ENCODE measurements at places on chromosomes 5 and 9.

- DNase-seq: peak; percentile 26
Measured at GRCh38 chr5:80569961-80570786, at the start of gene ANKRD34B. TSS of gene ANKRD34B (minus strand) at chr5:80570280. CDS start at chr5:80560019, 10,261 bp downstream.

DNA sequence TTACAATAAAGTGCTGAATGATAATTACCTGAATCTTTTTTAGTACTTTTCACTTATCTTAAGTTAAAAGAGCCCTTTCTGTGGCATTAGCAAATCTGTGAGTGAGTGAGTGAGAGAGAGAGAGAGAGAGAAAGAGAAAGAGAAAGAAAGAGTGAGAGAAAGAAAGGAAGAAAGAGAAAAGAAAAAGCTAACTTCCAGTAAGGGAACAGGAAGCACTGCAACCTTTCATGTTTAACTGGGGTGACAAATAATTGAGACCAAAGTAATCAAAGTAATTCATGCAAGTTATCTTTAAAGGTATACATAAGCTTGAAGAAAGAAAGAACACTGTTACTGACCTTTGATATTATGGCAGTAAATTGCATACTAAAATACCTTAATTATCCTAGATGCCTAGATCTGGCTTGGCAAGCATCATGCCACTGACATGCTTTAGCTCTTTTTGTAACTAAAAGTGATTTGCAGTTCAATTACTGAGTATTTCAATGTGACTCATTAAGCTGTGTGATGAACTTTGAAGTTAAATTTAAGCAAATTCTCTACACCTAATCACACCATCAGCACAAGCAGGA, 21.7 kb downstream of the FEM1C start:
- DNase-seq: no peak

DNA sequence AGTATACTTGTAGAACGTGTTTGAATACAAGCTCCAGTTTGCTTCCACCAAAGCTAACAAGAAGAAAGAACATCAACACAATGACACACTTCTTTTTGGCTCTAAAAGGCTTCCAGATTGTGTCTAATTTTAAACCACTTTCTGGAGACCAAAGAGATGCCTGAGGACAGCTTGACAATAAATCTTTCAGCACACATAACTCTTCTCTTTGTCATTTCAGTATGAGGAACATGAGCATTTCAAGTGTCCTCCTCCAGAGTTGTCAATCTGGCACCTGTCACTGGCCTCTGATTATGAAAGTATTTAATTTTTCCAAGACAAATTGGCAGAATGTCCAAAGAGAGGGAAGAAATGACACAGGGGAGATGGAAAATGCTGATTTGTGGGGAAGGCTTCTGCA, 79.0 kb upstream of the TLR4 start:
- DNase-seq: no peak

DNA sequence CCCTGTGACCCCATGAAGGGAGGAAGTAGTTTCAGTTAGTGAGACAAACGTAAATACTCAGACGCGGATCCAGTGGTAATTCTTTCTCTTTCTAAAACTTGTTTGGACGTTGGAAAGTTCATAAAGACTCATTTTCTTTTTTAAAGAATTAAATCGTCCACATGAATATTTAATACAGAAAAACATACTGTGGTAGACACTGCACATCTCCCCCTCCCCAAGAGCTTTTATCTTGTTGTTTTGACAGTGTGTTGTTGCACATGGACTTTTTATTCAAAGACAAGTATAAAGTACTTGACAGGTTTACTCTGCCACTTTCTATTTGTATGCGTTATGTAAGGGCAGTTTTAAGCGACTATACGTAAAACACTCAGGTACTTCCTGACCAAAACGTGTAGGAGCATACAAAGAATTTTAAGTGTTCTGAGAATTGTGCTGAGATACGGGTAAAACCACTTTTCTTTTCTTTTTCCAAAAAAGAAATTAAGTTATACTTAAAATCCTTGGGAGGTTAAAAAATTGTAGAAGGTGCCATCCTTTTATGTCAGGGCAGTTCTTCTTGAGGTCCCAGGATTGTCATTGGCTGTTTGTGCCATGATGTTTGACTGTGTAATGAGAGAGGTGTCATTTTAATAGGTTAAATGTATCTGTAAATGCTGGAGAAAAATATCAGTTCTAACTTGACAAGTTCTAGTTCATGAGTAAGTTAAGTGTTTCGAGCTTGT, 1.3 kb downstream of the NIPBL start:
- DNase-seq: peak; percentile 64

- DNase-seq: no peak
Measured at GRCh38 chr9:107174441-107174840, 108.6 kb upstream of the RAD23B start.

DNA sequence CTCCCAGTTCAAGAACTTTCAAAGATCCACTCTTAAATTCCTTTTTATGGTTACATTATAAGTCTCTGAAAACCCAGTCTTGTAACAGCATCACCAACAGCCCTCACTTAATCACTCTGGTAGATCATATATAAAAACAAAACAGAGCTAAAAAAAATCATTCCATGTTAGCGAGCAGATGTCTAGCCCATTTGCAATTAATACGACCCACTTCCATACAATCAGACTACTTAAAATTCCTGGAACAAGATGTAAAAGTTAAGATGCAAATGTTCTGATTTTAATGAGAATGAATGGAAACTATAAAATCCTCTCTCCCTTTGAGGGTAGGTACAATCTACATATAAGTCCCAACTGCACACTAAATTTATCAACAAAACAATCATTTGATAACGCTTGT, 167.0 kb downstream of the MED27 start:
- DNase-seq: no peak

GRCh38 chr5:14838396-14839319, 32.9 kb downstream of the ANKH start:
- DNase-seq: no peak

DNA sequence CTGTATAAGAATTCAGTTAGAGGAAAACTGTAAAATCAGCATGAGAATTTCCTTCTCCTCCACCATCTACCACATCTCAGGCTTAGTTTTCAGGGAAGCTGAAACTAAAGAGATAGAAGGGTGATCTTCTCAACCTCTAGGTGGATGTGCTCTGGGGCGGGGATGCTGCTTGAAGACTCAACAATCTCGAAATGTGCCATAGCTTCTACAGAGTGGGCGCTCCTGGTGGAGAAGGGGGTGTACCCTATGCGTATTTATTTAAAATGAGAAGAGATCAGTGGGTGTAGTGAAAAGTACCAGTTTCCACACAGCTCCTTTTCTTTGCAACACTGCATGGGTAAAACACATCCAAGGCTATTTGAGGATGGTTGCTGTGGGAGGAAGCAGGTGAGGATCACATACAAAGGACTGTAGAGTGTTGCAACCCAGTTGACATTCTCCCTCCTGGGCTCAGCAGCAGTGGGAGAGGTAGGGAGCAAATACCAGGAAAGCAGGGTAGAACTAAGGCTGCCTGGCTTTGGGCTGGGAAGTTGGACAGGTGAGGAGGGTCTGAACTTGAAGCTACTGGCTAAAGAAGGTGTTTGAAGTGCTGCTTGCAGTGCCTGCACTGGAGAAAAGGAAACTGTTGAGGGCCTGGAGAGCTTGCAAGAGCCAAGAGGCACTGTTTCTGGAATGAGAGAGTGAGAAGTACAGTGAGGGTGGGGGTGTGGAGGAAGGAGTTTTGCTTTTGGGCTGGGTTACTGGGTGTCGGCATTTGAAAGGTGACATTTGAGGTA, 73.1 kb downstream of the MAST4 start:
- DNase-seq: no peak

GRCh38 chr9:13446938-13447842, 167.7 kb upstream of the MPDZ start:
- DNase-seq: peak; percentile 2

DNA sequence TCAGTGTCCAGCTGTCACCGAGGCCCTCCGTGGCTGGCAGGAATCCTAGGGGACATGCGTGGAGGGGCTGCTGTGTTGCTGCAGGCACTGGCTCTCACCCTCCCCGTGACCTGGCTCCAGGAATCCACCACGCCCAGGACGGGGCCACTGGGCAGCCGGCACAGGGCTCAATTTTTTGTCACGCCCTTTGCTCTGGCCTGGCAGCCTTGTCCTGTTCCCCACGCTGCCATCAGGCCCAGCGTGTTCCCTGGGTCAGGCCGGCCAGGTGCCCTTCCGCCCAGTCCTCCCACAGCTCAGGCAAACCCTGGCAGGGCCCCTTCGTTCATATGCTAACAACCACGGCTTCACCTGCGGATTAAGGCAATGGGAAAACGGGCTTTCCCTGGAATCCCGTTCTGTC, 37.3 kb downstream of the PROP1 start:
- DNase-seq: no peak

DNA sequence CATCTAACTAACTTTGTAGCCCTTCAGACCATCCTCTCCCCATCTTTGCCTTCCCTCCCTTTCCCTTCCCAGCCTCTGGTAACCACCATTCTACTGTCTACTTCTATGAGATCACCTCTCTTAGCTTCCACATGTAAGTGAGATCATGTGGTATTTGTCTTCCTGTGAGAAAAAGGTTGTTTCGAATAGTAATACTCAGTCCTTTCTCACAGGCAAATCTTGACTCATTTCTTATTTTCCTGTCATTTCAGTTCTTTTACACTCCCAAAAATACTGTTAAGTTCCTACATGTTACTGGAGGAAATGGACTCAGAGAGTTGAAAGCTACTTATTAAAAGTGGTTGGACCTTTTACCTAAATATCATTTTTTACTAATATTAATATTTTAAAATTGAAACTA, 82.1 kb downstream of the SLF1 start:
- no peak for DNase-seq

GRCh38 chr9:135480940-135481310, 1.3 kb downstream of the PPP1R26 start:
- DNase-seq: no peak

DNA sequence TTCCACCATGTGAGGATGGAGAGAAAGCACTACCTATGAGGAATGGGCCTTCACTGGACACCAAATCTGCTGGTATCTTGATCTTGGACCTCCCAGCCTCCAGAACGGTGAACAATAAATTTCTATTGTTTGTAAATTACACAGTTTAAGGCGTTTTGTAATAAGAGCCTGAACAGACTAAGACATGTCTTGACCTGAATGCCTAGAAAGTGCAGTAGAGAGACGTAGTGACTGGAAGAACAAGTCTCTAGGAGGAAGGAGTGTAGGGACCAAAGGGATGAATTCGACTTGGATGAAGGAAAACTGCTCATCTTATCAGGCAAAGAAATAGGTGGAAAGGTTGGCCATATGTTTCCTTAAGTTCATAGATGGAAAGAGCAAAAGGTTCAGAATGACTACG, 309.8 kb upstream of the RGMB start:
- DNase-seq: no peak

GRCh38 chr5:473551-474192, 30.7 kb downstream of the EXOC3 start:
- peak; percentile 66 for DNase-seq

- no peak for DNase-seq
Measured at GRCh38 chr5:173237143-173237874, 2.3 kb upstream of the NKX2-5 start.

DNA sequence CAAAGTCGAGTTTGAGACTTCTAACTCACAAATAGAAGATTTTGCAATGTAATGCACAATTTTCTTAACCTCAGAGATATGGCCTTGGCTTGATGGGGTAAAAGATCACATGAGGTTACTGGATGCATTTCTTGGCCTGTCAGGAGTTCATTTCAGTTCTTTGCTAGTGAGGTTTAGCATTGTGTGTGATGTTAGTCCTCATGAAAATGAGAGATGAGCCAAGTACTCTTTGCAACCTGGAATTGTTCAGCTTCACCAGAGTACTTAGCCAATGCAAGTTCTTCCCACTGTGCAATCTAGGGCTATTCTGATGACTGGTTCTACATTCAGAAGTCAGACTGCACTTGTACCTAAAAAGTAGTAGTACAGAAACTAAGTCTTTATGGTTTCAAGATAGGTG, 24.9 kb downstream of the GNAQ start:
- no peak for DNase-seq

GRCh38 chr5:33824516-33825195, 67.1 kb downstream of the ADAMTS12 start:
- DNase-seq: peak; percentile 38

DNA sequence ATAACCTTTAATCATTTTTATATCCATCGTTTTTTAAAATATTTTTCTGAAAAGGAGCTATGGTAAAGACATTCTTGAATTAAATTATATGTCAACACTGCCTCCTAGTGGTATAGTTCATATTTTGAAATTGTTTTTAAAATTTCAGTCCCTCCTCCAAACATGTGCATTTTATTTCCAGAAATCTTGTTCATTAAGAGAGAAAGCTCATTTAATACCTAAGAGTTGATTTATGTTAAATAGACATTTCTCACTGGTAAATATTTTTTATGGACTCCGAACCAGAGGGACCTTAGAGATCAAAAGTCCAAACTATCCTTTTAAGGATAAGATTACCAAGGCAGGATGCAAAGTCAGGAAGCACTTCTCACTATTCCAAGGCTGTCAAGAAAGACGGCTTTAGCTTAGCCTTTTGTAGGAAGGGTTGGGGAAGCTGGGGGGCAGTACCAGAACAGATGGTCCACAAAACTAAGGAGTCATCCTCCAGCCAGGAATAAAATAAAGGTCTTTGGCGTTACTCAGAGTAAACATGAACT, 21.6 kb downstream of the BHMT start:
- peak; percentile 77 for DNase-seq

- no peak for DNase-seq
Measured at GRCh38 chr9:79000230-79001002, 571.3 kb upstream of the TLE4 start.

DNA sequence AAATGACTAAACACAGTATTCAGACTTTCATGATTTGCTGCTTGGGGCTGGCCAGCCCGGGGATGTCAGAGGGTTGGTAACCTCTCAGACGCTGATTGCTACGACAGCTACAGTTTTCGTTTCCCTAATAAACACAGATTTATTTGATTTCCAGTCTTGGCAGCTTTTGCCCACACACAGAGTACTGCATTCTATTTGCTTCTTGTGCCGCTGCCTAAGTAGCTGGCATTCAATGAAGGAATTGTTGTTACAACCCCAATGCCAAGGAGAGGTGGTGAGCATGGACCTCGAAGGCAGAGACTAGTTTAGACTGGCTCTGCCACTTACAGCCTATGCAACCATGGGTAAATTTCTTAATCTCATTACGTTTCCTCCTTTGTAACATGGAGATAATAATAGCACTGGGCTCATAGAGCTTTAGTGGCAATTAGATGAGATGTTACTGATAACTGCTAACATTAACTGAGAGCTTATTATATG, 247.1 kb upstream of the PANK3 start:
- DNase-seq: no peak

- DNase-seq: peak; percentile 30
Measured at GRCh38 chr9:122379340-122379739, 8.5 kb downstream of the PTGS1 start.

GRCh38 chr5:6492934-6493333, 44.3 kb downstream of the UBE2QL1 start:
- DNase-seq: peak; percentile 3

GRCh38 chr5:102229685-102230084, 66.4 kb downstream of the SLCO4C1 start:
- no peak for DNase-seq

- peak; percentile 38 for DNase-seq
Measured at GRCh38 chr5:115815693-115816225, 700 bp downstream of the CDO1 start.

GRCh38 chr5:135320718-135321484, 78.1 kb downstream of the MACROH2A1 start:
- no peak for DNase-seq
